LoVo (cell line): ENCODE measurements at places on chromosomes 13 and 19.

DNA sequence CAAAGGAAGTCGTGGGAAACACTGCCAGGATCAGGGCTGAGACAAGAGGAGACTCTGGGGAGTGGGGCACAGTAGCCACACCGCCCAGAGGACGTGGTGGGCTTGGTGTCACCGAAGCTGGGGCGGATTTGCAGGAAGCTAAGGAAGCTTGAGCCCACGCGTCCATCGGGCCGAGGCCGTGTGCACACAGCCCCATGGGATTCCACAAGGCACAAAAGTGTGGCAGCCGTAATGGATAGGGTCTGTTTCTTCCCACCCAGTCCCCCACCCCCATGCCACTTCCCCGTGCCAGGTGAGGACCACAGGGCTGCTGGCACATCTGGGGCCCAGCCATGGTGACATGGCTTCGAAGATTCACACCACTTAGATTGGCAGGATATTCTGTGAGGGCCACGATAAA, 153.2 kb upstream of the SPACA7 start:
- DNase-seq = no peak

GRCh38 chr13:30895773-30896172, 10.3 kb upstream of the MEDAG start:
- no peak for DNase-seq

- DNase-seq = no peak
Observed at GRCh38 chr19:5417495-5418436, 37.5 kb upstream of the ZNRF4 start.

GRCh38 chr19:56933014-56933705, 92.6 kb upstream of the PEG3 start:
- no peak for DNase-seq

GRCh38 chr13:92843549-92843948, 383.1 kb upstream of the GPC6 start:
- DNase-seq = no peak

DNA sequence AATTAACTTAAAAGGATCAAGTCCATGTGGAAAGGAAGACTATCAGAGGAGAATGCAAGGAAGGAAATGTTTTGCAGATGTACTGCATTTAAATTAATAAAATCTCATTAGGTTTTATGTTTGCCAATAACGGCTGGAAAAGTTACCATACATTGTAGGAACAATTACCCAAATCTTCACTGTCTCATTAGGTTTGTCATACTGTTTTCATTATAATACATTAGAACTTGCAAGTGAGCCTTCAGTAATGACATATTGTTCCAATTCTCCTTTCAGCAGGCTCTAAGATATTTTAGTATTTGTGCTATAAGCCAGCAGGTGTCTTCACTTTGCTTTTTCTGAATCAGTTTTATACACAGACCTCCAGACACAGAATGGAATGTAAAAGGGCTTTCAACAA, 661.6 kb upstream of the KLHL1 start:
- DNase-seq = no peak

GRCh38 chr13:33610438-33611120, 207.4 kb upstream of the RFC3 start:
- DNase-seq = no peak

DNA sequence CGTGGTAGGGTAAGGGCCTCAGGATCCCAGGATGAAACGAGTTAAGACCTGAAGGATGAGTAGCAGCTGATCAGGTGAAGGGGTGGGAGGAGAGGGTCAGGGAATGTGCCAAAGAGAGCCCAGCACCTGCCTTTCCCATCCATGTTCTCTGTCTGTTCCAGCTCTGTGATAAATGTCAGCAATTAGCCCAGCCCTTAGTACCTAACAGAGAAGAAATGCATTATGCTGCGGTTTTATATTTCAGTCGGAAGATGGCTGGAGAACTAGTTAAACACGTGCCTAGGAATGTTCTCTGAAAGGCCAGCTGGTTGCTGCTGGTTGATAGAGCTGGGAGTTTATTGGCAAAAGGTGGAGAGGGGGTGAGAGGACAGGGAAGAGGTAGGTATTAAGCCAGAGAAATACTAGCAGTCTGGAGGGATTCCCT, 268.2 kb downstream of the SHISA2 start:
- no peak for DNase-seq

DNA sequence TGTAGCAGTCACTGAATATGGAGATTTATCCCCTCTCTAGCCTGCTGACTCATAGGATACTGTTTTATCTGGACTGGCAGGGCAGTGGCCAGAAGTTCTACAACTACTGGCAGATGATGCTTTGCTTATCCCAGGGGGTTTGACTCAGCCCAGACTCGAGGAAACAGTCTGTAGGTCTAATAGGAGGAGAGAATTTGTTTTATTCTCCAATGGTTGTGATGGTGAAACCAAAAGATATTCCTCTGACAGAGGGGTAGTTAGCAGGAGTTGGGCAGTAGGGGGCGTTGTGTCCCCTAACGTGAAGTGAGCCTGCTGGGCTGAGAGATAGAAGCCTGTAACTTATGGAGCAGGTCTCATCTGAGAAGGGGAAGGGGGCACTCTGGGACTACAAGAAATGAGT, 74.9 kb downstream of the WTIP start:
- DNase-seq = no peak

DNA sequence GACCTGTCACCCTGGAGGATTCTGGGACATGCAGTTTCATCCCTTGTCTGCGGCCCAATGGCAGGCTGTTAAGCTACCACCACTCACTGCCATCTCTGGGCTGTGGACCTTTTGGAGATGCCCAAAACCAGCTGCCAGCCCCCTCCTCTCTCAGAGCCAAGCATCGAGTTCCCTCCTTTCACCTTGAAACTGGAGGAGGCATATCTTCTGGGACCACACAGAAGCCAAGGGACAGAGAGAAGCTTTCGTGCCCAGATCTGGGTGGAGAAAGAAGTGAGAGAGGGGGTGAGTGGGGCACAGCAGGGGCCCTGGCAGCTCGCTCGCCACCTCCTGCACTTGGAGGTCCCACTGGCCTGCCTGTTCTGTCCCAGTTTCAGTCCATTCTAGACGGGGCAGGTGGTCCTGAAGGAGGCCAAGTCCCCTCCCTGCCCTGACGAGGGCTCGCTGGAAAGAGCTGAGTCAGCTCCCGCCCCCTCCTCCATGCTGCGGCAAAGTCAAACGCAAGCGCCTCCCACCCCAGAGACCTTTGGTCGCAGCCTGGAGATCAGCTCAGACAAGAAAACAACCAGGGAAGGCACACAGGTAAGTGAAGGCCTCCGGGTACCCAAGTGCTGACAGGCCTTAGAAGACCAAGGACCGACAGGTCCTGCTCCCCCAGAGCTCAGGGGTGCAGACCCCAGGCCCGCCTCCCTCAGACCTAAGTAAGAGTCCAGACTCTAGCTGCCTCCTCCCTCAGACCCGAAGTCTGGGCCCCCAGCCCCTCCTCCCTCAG, 3.8 kb downstream of the BCAT2 start:
- DNase-seq = no peak

GRCh38 chr19:10431254-10431942, 11.1 kb downstream of the PDE4A start:
- no peak for DNase-seq

DNA sequence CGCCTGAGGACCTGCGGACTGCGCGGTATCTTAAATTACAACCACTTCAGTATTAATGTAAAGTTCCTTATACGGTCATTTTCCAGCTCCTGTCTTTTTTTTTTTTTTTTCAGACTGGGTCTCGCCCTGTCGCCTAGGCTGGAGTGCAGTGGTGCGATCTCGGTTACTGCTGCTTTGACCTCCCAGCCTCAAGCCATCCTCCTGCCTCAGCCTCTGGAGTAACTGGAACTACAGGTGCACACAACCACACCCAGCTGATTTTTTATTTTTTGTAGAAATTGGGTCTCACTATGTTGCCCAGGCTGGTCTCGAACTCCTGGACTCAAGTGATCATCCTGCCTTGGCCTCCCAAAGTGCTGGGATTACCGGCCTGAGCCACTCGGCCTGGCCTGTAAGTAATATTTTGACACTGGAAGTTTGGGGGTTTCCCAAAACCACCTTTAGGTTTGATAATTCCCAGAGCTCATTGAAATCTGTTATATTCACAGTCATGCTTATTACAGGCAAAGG, 406 bp upstream of the EID2B start:
- no peak for DNase-seq

DNA sequence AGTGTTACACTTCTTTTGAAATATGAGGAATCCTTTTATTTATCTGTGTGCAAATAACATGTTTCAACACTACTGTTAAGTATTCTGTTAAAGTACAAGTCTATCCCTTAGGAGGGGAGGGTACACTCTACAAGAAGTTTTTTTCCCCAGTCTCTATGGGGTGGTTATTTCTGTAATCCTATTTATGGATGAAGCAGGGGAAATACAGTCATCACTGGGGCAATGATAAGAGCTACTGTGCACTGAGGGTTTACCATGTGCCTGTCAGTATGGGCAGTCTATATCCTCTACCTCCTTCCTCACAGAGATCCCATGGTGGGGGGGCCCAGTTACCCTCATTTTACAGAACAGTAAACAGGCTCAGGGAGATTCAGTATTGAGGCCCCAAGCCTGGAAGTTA, 16.6 kb upstream of the TRIM13 start:
- no peak for DNase-seq

DNA sequence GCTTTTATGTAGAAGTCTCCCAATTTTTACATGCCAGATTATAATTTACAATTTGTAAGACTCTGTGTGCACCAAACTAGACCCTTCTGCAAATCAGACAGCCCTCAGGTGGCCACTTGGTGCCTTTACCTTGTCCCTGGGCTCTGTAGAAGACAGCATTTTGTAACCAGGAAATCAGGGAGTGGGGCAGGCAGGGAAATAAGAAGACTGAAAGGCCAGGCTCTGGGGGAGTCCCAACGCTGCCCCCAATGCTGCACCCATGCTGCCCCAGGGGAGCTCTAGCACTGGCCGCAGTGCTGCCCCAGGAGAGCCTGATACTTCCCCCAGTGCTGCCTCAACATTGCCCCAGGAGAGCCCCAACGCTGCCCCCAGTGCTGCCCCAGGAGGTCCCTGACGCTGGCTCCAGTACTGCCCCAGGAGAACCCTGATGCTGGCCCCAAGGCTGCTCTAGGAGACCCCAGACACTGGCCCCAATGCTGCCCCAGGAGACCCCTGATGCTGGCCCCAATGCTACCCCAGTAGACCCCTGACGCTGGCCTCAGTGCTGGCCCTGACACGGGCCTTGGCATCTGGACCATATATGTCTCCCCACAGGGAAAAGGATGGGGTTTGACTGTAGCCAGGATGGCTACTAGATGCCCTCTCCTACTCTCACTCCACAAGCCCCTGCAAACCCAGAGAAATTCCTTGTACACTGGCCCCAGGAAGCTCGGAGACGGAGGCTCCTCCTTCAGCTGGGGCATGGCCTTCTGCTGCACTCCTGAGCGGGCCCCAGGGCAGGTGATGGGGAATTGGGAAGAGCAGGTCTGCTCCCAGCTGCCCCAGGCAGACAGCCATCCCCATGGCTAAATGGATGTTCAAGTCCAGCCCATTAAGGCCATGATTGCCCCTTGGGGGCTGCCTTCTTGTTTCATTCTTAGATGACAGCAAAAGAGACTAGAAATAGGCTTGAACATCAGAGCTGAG, 23.6 kb downstream of the VSTM2B start:
- DNase-seq = no peak

GRCh38 chr19:17496337-17496997, 15.0 kb upstream of the PGLS start:
- DNase-seq = peak; percentile 63

- no peak for DNase-seq
Observed at GRCh38 chr13:81493144-81493543, 1152.2 kb upstream of the SPRY2 start.

GRCh38 chr19:38683393-38684077, 36.1 kb downstream of the ACTN4 start:
- DNase-seq = peak; percentile 97

GRCh38 chr13:80305737-80306136, 35.2 kb downstream of the SPRY2 start:
- DNase-seq = no peak
